Mesothelial cell of epicardium (in vitro differentiated cells): ENCODE measurements at places on chromosomes 4 and X. TPM values are rescaled to one million over a fixed set of nuclear protein-coding genes. Genes with fewer than 3 reads are reported as not detected.
A peak's percentile ranks its signal among the peaks of the same experiment; 100 is the strongest.

DNA sequence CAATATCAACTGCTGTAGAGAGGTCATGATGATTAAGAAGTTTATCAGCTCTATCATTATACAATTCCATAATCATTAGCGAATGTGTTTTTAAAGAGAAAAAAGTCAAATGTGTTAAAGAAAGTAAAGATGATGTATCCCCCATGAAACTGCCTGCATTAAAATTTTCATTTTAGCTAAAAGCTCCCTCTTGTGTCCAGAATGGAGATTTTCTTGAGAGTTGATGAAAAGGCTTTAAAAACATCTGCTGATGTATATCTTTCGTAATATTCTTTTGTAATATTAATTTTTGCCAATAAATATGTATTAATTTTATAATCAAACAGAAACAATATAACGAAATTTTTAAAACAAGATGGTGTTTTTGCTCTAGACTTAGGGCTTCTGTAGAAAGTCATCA lies 52.1 kb upstream of the LHFPL1 start:
- DNase-seq, result no peak
- H3K27me3 ChIP-seq, result no peaks in the 10 kb centered on the region
- H3K4me3 ChIP-seq, result no peak overlapping the region
- no peak overlapping the region for H3K27ac ChIP-seq
- peaks cover 3% of the 10 kb centered on the region for H3K36me3 ChIP-seq

- no peaks in the 10 kb centered on the region for H3K27me3 ChIP-seq
- no peak for DNase-seq
- H3K36me3 ChIP-seq, result no peaks in the 10 kb centered on the region
- H3K4me3 ChIP-seq, result no peak overlapping the region
Observed at GRCh38 chr4:76681996-76682395, 215.9 kb downstream of the SOWAHB start.

GRCh38 chr4:15004739-15005301 lies 2.5 kb downstream of the CPEB2 start:
- peak; percentile 25 for DNase-seq
- peak overlapping the region; percentile 79 for H3K4me3 ChIP-seq
- peak overlapping the region; percentile 78 for H3K27ac ChIP-seq
- H3K36me3 ChIP-seq, result no peaks in the 10 kb centered on the region
- H3K27me3 ChIP-seq, result peaks cover 11% of the 10 kb centered on the region

DNA sequence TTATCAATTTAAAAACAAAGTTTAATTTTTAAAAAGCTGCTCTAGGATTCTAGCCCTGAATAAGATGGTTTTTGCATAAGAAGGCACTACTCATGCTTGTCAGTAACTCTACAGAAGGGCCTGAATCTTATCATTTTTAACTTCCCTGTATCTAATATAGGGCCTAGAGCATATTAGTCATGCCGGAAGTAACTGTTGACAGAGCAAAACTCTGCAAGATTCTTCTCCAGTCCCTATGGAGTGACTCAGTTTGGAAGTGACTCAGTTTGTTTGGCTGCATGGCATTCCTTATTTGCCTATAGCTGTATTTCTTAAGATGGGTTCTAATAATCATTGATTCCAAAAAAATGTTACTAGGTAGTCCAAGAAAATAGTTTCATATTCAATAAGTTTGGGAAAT lies 431.8 kb upstream of the HTR2C start:
- H3K4me3 ChIP-seq, result no peak overlapping the region
- H3K36me3 ChIP-seq, result no peaks in the 10 kb centered on the region
- no peak for DNase-seq

DNA sequence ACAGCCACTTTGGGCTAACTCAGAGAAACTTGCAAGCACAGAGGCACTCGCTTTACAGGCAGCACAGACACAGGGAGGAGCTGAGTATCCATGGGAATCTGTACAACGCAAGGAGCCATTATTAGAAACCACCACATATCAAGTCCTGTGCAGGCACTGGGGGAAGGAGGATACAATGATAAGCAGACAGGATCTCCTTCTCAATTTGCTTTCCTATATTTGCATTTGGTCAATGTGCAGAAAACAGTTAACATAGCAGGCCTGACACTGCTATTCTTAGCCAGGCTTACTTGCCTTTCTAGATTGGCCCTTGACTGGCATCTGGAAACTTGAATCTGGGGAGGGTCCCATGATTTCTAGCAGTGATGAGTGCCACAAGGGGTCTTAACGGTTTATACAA lies 65.8 kb downstream of the TEC start:
- DNase-seq, result no peak
- H3K27ac ChIP-seq, result no peak overlapping the region
- H3K4me3 ChIP-seq, result no peak overlapping the region
- no peaks in the 10 kb centered on the region for H3K27me3 ChIP-seq
- H3K4me1 ChIP-seq, result no peaks in the 10 kb centered on the region
- H3K36me3 ChIP-seq, result no peaks in the 10 kb centered on the region

DNA sequence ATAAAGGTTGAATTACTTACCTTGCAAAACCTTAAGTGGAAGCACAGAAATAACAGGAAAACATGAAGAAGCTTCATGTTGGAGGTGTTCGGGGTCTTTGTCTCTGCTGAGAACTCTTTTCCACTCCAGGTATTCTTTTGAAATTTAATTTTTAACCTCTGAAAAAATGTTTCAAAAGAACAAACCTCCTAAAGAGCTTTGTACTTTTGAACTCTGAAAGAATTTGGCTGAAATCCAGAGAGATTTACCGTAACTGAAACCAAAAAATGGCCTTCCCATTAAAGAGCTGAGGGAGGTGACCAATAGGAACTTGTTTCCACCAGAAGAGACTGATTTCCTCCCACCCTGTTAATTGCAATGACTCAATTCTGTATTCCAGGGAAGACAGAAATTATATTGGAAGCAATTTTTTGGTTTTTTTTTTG lies at the start of gene CFI:
Gene CFI (minus strand): TSS at position 105 of the 425 bp plus-strand sequence. CDS start 28 bp downstream, at position 77.
- H3K27ac ChIP-seq, result peak within 1 kb of the TSS; percentile 99
- H3K4me3 ChIP-seq, result peak within 1 kb of the TSS; percentile 87
- no peaks in the 10 kb centered on the region for H3K27me3 ChIP-seq
- DNase-seq, result no peak

GRCh38 chrX:150761176-150761818 lies 68.1 kb downstream of the MTMR1 start:
- no peaks in the 10 kb centered on the region for H3K27me3 ChIP-seq
- H3K36me3 ChIP-seq, result peaks cover 13% of the 10 kb centered on the region
- no peak overlapping the region for H3K27ac ChIP-seq
- peaks cover 1% of the 10 kb centered on the region for H3K4me1 ChIP-seq
- no peak for DNase-seq

The ACE2 gene
- total RNA-seq, result 0.25 to 0.59 TPM (median 0.35 TPM) in 3 replicates

The UGT2B10 gene
- not detected in 3 replicates for total RNA-seq

The SPINK2 gene
- not detected in 3 replicates for total RNA-seq

The VEGFD gene
- total RNA-seq, result 0.40 to 1.1 TPM (median 0.70 TPM) in 3 replicates

The PCDH11X gene
- total RNA-seq, result 9.8 to 13.5 TPM (median 12.5 TPM) in 3 replicates

The BTK gene
- 0.07 to 0.42 TPM (median 0.20 TPM) in 3 replicates for total RNA-seq
